Omental fat pad (tissue), 4 donors: ENCODE measurements at places on chromosomes 12 and 14. TPM values are rescaled to one million over a fixed set of nuclear protein-coding genes. Genes with fewer than 3 reads are reported as not detected.

GRCh38 chr12:64806593-64807460 lies 17.6 kb upstream of the TBC1D30 start:
- no peak for DNase-seq

- DNase-seq, result no peak
Observed at GRCh38 chr12:47367912-47368537, 288.3 kb upstream of the AMIGO2 start.

DNA sequence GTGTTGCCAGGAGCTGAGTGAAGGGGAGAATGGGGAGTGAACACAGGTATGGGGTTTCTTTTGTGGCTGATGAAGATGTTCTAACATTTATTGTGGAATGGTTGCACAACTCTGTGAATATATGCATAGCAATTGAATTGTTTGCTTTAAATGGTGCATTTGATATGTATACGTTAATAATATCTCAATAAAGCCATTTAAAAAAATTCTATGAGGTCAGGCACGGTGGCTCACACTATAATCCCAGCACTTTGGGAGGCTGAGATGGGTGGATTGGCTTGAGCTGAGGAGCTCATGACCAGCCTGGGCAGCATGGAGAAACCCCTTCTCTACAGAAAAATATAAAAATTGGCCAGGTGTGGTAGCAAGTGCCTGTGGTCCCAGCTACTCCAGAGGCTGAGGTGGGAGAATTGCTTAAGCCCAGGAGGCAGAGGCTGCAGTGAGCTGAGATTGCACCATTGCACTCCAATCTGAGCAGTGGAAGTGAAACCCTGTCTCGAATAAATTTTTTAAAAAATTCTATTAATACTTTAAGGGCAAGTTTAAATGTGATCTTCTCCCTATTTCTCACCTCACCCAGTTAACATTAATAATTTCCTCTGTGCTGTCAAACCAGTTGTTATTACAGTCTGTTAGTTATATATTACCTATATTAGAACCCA lies 65.3 kb downstream of the DENND5B start:
- DNase-seq, result no peak

DNA sequence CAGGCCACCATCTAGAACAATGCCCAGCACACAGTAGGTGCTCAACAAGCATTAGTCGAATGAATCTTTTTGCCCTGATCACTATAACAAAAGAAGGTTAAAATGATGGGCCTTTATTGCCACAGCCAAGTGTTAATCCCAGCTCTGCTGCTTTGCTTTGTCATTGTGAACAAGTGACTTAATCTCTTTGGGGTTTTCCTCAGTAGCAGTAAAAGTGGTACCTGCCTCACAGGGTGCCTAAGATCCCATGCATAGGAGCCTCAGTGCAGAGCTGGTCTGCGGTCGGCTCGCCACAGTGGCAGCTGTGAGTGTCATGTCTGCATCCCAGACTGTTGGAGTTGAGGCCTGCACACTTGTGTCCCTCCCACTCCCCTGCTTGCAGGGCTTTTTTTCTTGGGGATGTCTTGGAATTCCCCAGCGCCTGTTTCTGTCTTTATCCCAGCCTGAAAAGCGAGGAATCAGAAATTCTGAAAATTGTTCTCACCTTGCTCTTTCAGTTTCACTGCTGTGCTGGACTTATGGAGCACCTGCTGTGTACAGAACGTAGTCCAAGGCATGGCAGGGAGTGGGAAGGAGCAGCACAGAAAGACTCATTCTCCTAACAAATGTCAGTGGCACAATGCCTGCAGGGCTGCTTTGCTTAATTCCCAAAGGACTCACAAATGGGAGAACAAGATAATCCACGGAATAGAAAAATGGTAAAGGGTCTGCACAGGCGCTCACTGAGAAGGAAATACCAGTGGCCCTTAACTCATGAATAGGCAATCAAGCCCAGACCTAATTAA lies 90.8 kb downstream of the EML1 start:
- no peak for DNase-seq

- no peak for DNase-seq
Observed at GRCh38 chr12:33605757-33606156, 166.1 kb upstream of the SYT10 start.

DNA sequence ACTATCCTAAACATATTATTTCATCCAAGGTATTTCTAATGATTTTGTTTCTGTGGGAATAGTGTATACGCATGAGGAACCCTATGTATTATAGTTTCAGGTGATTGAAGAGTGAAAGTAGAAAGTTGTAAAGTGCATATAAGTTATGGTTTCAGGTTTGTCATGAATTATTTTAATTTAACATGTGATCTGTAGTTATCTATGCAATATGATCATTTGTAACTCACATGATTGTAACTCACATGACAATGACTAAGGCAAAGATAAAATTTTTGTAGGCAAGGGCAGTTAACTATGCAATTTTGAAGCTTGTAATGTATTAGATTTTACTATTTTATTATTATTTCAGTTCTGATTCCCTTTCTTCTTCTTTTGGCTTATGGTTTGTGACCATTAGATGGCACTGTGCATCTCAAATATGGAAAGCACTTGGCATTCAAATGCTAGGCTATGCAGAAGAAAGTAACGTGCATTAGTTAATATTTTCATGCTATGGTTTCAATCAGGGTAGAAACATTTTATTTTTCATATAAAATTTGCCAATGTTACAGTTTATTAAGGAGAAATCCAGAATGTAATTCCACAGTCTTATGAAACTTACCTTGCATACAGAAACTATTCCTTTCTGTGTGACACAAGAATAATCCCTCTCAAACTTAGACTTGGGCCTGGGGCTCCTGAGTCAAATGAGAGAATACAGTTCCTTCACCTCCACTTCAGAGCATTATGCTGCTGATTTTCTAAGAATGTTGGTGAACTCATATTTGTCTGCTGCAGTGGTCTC lies 15.8 kb upstream of the TMEM30B start:
- DNase-seq, result no peak

GRCh38 chr12:58745348-58746125 lies 174.8 kb downstream of the LRIG3 start:
- DNase-seq, result no peak

ESRRB gene
- total RNA-seq, result not detected

CRADD gene
- total RNA-seq, result 61.0 TPM

DENND5B gene
- total RNA-seq, result 15.9 TPM

CLEC7A gene
- total RNA-seq, result 12.6 TPM

SMAGP gene
- 3.9 TPM for total RNA-seq

LRRC43 gene
- total RNA-seq, result 1.1 TPM

REM2 gene
- 3.3 TPM for total RNA-seq
